ENCODE measurements at places on chromosomes 3 and 15. TPM values are rescaled to one million over a fixed set of nuclear protein-coding genes. Genes with fewer than 3 reads are reported as not detected.

Gene POLQ
- total RNA-seq: 0.76 TPM

Gene RASGRP1
- 14.9 TPM for total RNA-seq

- no peak for DNase-seq
- no peaks in the 10 kb centered on the region for H3K27me3 ChIP-seq
- peaks cover 4% of the 10 kb centered on the region for H3K4me1 ChIP-seq
- H3K36me3 ChIP-seq: no peaks in the 10 kb centered on the region
- H3K27ac ChIP-seq: no peak overlapping the region
Measured at GRCh38 chr15:26660241-26660640, 112.6 kb downstream of the GABRB3 start.

GRCh38 chr3:7393944-7394605, 533.2 kb downstream of the GRM7 start:
- H3K4me1 ChIP-seq: no peaks in the 10 kb centered on the region
- no peaks in the 10 kb centered on the region for H3K36me3 ChIP-seq

- H3K4me3 ChIP-seq: peak overlapping the region; percentile 83
- H3K27me3 ChIP-seq: no peaks in the 10 kb centered on the region
- H3K36me3 ChIP-seq: no peaks in the 10 kb centered on the region
- DNase-seq: peak; percentile 79
- H3K27ac ChIP-seq: peak overlapping the region; percentile 93
- peaks cover 45% of the 10 kb centered on the region for H3K4me1 ChIP-seq
Measured at GRCh38 chr3:134249935-134250716, 533 bp downstream of the RYK start.

DNA sequence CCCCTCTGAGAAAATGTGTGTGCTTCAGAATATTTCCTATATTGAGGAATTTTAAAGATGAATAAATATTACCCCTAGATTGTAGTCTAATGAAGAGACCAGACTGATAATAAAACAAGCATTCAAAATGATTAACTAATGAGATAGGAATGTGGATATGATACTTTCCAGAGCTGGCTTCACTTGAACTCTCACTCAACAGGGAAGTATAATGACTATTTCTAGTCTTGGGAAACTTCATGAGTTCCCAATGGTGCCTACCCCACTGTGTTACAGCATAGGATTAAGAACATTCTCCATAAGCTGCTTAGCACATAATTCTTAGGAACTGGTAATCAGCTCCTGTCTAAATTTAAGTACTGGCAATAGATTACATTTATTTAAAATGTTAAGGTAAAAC, 261.5 kb upstream of the ZNF385D start:
- no peaks in the 10 kb centered on the region for H3K36me3 ChIP-seq
- no peaks in the 10 kb centered on the region for H3K4me1 ChIP-seq
- DNase-seq: no peak
- no peak overlapping the region for H3K27ac ChIP-seq

DNA sequence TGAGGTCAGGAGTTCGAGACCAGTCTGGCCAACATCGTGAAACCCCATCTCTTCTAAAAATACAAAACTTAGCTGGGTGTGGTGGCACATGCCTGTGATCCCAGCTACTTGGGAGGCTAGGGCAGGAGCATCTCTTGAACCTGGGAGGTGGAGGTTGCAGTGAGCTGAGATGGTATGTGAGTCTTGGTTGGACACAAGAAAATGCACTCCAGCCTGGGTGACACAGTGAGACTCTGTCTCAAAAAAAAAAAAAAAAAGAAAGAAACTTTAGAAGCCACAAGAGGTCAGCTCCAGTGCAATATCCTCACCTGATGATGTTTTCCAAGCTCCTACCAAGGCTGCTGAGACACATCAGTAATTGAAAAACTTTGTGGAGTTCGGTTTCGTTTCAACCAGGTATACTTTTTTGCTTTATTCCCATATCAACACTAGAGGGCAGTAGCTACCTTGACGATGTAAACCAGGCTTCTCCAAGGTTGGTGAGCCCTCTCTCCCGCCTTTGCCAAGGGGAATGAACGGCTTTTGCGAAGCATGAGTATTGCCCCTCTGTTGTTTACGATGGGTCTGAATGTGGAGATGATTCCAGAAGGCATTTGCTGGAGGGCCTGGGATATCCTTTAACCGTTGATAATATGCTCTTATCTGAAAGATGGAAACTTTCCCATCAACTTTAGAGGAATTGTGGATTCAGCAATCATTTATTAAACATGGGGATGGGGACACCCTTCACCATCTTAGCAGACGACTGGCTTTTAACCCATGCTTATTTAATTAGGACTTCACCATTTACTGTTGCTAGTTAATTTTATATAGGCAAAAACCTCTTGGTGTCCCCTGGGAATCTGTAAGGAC, 202.8 kb downstream of the SV2B start:
- H3K4me1 ChIP-seq: peaks cover 7% of the 10 kb centered on the region
- H3K36me3 ChIP-seq: no peaks in the 10 kb centered on the region
- DNase-seq: no peak
- H3K27me3 ChIP-seq: peaks cover 16% of the 10 kb centered on the region

GRCh38 chr15:69456208-69457166, 3.9 kb downstream of the RPLP1 start:
- no peak for DNase-seq
- peaks cover 35% of the 10 kb centered on the region for H3K4me1 ChIP-seq
- no peaks in the 10 kb centered on the region for H3K27me3 ChIP-seq
- peaks cover 29% of the 10 kb centered on the region for H3K36me3 ChIP-seq
- no peak overlapping the region for H3K27ac ChIP-seq

GRCh38 chr3:149319750-149320149, 13.7 kb downstream of the TM4SF18 start:
- H3K27ac ChIP-seq: no peak overlapping the region
- no peaks in the 10 kb centered on the region for H3K27me3 ChIP-seq
- DNase-seq: no peak
- H3K36me3 ChIP-seq: no peaks in the 10 kb centered on the region
- no peaks in the 10 kb centered on the region for H3K4me1 ChIP-seq

Measured in suprapubic skin (tissue), 4 donors.